ENCODE measurements at places on chromosomes 7 and 10.

DNA sequence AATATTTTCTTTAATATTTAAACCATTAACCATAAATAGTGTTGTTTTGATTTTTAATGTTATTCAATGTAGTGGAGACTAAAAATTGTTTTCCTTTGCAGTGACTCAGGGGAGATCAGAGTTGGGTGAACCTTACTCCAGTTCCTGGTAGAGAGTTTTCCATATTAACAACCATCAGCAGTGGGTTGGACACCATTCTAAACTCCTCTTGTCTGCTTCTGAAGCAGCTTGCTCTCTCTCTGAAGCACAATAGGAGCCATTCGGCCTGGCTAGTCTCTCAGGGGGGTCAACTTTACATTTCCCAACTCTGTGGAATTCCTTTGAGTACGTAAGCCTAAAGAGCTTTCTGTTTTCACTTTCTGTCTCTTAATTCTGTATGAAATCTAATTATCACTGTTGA is 9.4 kb upstream of the NRG3 start:
- no peak for DNase-seq

- DNase-seq, result peak; percentile 97
Measured at GRCh38 chr7:2698581-2699288, 10.7 kb downstream of the AMZ1 start.

- no peak for DNase-seq
Measured at GRCh38 chr10:124926548-124926947, 15.4 kb upstream of the ZRANB1 start.

DNA sequence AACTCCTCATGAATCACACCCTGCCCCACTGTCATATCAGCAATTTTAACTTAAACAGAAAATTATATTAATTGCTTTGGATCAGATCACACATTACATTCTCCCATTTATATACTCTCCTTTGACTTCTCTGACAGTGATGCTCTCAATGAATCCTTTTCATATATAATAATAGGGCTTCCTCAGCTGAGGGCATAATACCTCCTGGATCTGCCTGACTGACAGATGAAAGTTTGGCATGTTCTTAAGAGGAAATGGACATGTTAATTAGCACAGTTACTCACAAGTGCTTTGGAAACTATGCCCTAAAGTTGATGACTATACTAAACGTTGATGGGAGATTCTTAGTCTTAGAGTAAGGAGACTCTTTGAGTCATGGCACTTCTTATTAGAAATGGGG is 478.2 kb upstream of the LRRN3 start:
- no peak for DNase-seq

- no peak for DNase-seq
Measured at GRCh38 chr7:125641884-125642283, 712.3 kb upstream of the POT1 start.

DNA sequence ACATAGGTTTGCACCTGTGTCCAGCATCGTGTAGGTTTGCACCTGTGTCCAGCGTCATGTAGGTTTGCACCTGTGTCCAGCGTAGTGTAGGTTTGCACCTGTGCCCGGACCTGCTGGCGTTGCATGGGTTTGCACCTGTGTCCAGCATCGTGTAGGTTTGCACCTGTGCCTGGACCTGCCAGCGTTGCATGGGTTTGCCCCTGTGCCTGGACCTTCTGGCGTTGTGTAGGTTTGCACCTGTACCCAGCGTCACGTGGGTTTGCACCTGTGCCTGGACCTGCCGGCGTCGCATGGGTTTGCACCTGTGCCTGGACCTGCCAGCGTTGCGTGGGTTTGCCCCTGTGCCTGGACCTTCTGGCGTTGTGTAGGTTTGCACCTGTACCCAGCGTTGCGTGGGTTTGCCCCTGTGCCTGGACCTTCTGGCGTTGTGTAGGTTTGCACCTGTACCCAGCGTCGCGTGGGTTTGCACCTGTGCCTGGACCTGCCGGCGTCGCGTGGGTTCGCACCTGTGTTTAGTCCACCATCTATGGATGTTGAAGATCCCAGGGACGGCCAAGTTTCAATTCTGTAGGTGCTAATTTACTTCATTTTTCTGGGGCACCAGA is 158.0 kb downstream of the WDR37 start:
- no peak for DNase-seq

GRCh38 chr7:121730869-121731268 is 142.1 kb upstream of the PTPRZ1 start:
- DNase-seq, result no peak

DNA sequence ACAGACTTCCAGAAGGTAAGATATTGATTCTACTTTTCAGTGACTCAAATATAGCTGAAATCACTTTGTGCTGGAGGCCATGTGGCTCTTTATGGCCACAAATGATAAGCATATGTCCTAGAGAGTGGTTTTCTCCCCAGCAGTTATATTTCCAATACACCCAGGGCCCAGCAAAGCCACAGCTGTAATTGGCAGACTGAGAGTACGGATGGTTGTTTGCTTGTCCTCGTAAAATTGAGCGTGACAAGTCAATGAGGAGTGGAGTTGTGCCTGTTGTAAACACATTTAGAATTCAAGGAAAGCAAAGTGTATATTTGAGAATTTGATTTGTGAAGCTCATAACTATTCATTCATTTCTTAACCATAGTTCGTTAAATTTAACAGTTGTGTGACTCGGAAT is 201.8 kb downstream of the LHFPL3 start:
- no peak for DNase-seq

GRCh38 chr10:35569836-35570235 is 35.3 kb upstream of the GJD4 start:
- DNase-seq, result no peak

- no peak for DNase-seq
Measured at GRCh38 chr7:25429731-25430130, 201.4 kb upstream of the NPVF start.

GRCh38 chr7:93817004-93817403 is 73.5 kb downstream of the TFPI2 start:
- DNase-seq, result no peak

DNA sequence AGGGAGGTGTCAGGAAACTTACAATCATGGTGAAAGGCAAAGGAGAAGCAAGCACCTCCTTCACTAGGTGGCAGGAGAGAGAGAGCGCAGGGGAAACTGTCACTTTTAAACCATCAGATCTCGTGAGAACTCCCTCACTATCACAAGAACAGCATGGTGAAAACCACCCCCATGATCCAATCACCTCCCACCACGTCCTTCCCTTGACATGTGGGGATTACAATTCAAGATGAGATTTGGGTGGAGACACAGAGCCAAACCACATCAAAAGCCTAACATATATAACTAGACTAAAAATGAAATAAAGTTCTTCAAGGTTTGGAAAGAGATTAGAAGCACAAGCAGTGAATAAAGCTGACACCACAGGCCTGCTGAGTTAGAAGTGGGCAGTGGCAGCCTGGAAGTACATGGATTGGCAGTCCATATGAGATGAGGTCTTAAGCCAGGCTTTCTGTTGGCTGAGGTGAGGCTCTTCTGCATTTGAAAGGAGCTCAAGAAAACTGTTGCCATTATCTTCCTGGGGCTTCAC is 96.4 kb upstream of the MDFIC start:
- peak; percentile 64 for DNase-seq

- no peak for DNase-seq
Measured at GRCh38 chr10:16968416-16969041, 151.3 kb upstream of the RSU1 start.

DNA sequence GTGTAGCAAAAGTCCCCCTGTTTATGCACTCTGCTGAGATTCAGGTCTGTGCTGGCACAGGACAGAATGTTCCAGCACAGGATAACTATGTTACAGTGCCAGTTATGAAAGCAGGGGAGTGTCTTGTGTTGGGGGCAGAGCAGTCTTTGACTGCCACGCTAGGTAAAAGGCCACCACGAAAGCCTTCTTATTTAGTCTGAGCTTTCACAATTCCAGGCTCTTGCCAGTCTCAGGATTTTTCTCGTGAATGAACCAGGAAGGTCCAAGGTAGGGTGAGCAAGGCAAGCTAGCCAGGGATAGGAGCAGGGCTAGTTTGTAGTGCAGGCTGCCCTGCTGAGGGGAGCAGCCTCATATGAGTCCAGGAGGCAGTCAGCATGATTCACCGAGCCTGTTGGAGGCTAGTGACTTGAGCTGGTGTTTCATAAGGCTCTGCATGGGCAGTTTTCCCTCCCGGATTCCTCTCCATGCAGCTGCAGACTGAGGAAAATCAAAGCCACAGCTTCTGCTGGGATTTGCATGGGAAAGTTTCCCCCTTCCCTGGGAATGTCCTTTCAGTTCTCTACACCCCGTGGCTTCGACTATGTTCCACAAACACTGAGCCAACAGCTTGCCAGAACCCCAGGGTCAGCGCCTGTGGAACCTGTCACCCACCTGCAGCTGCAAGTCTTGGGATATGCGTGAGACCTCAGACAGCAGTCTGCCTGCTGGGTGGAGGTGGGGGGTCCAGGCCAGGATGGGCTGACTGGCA is 112.3 kb downstream of the JCAD start:
- no peak for DNase-seq

DNA sequence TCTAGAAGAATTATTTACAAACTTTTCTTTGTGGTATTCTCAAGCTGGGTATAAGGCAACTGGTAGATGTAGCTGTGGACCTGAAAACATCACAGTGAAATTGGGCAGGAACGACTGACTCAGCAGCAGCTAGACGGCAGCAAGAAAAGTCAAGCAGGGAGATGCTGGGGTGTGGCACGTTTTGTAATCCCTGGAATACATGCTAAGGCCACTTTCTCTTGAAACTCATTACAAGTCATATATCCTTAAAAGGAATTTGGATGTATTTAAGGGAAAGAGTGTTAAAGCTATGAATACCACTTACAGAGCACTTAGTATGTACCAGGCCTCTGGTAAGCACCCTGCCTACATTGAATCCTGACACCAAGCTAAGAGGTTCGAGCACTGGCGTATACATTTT is 17.4 kb downstream of the BEND7 start:
- no peak for DNase-seq

- DNase-seq, result no peak
Measured at GRCh38 chr10:35765066-35765527, 123.0 kb upstream of the FZD8 start.

DNA sequence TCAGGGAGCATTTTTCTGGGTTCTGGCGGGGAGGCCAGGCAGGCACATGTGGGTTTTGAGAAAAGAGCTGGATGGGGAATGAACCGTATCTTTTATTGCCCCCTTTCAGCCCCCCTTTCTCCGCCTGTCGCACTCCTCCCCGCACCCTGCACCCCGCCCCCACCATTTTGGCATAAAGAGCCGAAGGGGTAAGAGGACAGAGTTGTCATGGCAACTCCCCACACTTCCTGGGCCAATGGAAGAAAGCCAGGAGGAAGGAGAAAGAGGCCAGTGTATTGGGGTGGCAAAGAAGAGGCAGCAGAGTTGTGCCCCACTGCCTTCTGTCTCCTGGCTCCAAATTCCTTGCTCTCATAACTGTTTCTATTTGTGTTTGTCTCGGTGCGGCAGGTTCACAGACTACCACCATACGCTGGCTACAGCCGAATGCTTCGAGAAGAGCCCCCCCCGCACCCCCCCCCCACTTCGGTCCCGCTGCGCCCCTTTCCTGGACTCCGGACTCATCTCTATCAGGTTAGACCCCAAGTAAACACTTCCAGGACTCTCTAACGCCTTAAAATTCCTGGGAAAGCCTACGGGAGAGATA is 3.4 kb downstream of the KCNIP2 start:
- peak; percentile 27 for DNase-seq

DNA sequence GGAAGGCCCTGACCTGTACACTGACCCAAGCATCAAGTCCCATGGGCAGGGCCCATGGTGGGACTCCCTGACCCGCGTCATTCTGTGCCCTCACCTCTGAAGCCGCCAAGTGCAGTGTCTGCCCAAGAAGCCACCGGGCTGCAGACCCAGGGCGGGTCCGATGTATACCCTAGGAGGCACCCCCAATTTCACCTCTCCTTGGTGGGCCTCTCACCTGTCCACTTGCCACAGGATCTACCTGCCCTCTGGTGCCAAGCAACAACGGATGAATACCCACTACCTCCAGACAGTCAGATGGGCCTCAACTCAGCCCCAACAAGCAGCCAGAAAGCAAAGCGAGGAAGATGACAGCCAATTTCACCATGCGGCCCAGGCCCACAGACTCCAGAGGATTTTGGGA is 92.6 kb downstream of the CTBP2 start:
- DNase-seq, result no peak

GRCh38 chr10:32160864-32161263 is 104.6 kb upstream of the KIF5B start:
- no peak for DNase-seq

- no peak for DNase-seq
Measured at GRCh38 chr7:138951953-138952352, 29.2 kb downstream of the KIAA1549 start.

DNA sequence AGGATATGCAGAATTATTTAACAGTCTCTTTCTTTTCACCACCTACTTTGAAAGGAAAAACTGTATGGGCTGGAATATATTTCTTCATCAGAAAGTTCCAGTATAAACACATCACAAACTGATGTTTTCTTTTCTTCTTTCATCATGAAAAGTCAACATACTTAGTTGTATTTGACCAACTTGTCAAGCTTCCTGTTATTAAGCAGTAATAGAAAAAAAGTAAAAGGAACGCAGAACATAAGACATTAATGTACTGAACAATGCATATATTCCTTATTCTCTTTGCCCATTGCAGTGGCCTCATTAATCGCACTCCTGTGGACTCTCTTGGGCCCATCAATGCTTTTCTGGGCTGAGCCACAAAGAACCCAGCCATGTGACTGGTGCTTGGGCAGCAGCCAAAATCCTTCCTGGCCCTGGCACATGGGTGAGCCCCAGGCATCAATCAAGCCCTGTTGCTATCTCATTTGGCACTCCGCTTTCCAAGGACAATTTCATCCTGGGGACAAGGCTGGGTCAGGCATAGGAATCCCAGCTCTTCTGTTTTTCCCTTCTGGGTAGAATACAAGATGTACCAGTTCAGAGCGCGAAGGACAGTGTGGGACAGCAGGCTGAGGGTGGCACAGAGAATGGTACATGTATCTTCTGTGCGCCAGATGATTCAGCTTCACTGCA is 42.3 kb downstream of the RHOBTB1 start:
- no peak for DNase-seq

DNA sequence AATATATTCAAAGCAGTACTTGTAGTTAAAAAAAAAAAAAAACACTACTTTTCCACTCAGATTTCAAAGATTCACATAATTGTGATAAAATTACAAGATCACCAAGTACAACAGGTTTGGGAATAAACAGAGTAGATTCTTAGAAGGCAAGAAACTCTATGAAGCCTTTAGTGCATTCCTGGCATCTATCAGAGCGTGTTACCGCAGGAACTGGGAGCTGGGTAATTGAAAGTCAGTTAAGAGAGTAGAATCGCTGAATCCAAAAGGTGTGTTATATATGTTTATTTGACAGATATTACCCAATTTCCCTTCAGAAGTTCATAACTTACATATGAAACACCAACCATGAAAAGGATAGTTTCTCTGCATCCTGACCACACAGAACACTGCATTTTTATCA is 159.2 kb upstream of the PLXNA4 start:
- no peak for DNase-seq

DNA sequence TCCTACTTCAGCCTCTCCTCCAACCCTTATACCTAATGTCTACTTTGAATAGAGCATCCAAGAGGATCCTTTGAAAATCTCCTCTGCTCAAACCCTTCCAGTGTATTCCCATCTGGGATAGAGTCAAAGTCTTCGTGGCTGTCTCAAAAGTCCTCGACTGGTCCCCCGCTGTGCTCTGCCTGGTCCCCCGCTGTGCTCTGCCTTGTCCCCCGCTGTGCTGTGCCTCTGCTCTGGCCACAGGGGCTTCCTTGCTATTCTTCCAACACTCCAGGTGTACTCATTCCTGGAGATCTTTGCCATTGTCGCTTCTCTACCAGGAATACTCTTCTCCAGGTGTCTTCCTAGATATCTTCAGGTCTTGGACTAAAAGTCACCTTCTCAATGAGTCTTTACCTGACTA is 36.1 kb upstream of the COMMD3 start:
- DNase-seq, result no peak
